Dermis microvascular lymphatic vessel endothelial cell (primary cell): ENCODE measurements at places on chromosomes 6 and 20. TPM values are rescaled to one million over a fixed set of nuclear protein-coding genes. Genes with fewer than 3 reads are reported as not detected.

DNA sequence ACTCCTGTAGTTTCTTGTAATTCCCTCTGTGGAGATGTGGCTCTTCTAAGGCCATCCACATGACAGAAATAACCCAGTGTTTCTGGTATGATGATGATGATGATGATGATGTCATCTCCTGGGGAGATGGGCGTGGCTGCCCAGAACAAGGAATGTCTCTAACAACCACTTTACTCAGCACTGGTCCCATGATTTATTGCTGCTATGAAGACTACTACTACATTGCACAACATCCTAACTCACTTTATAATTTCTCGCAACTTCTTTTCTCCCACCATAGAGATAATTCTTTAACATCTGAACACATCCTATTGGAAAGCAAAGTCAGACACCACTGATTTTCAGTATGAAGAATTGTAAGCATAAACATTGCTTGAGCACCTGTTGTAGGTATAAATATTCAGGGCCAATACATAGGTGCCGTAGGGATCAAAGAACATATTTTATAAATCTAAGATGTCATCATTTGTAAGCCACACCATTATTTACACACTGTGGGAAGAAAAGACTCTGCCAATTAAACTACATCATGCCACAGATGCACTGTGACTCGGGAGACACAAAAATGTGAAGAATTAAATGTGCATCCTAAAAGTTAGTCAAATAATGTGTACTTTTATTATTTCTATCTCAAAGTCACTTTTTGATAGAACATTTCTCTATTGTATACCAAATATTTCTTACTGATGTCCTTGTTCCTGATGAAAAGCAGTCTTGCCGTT is 6.4 kb downstream of the TPMT start:
- DNase-seq = peak; percentile 20

DNA sequence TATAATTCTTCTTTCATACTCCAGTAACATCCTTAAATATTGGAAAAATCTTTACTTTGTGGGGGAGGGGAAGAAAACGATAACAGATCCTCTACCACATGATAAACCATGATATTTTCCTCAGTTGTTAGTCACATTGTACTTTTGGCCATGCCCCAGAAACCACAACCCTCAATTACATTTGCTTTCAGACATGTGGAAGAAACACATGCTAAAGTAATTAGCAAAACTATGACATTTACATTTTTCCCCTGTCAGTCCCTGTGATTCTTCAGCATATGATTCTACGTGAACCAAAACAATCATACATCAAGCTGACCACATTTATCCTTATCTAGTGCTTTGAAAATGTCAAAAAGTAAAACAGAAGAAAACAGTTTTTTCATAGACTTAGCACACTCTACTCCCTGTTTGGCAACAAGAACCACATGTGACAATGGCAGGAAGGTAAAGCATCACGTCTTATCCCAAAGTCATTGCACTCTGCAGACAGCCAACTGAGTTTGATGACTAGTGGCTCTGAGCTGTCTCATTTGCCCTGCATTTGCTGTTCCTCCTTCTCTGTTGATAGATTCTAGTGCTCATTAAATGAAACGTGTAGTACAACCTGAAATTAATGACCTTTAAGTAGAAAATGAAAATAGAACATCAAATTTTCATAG is 505.8 kb upstream of the MARCKS start:
- peak; percentile 53 for DNase-seq

- no peak for DNase-seq
Measured at GRCh38 chr6:10146715-10147451, 268.0 kb downstream of the TFAP2A start.

DNA sequence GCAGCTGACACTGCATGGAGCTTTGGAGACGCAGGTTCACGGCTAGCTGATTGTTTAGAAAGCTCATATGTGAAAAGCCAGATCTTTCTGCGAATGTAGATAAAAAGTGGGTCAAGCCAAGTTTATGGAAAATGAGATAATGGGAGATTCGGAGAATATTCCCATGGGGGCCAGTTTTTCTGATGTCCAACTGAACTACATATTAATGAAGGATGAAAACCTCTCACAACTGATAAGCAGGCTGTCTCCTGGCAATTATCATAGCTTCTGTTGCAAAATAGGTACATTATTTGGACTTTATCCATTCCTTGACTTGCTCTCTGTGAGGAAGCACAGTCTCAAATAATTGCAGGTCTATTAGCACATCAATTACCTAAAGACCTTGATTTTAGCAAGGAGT is 21.1 kb downstream of the HDGFL1 start:
- no peak for DNase-seq

Gene VGLL2
- total RNA-seq = not detected in 2 replicates

Gene FAM83C
- not detected in 2 replicates for total RNA-seq

DNA sequence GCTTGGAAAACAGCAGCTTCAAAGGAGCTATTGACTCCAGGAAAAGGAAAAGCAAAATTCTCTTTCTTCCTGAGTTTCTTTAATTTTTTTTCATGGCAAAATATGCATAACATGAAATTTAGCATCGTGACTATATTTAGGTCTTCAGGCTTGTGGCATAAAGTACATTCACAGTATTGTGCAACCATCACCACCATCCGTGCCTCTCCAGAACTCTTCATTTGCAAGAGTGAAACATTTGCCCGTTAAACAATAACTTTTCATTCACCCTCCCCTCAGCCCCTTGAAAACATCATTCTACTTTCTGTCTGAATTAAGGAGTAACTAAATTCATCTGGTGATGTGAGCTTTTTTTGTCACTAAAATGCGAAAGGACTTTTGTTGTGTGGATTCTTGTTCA is 251.7 kb downstream of the PHACTR1 start:
- DNase-seq = no peak

DNA sequence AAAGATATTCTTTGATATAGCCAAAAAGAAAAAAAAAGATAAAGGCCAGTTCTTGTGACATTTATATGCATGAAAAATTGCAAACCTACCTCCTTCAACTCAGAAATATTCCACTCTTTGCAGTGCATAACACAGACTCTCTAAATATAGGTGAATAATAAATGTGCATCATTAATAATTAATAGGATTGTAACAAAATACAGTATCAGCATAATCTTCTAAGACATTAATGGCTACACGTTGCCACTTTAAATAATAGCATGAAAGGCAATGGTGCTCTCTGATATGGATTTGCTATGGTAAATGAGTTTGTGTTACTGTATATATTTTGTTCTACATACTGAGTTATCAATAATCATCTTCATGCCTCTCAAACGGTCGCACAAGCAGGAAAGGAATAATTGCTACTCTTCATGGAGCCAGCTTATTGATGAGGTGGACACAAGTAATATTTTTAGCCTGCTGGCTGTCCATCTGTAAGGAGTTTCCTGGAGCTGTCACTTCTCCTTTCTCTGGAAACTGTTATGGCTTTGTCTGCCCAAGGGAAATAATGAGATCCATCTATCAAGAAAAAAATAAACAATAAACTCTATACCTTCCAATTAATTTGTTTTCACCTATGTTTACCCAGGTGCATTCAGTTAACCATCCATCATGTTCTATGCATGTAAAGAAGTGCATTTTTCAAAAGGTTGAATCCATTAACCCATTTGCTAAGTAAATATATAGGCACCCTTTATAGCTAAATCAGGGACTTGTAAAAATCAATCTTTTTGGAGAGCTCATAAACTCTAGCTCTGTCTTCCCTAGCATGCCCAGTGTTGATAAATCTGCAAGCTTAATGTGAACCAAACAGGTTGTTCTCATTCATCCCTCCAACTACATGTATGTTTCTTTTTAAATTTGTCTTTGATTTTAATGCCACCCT is 253.0 kb downstream of the NKAIN2 start:
- DNase-seq = no peak
